ENCODE measurements at places on chromosomes 12 and 14.

- DNase-seq = no peak
Observed at GRCh38 chr12:2343681-2344080, 290.9 kb downstream of the CACNA1C start.

DNA sequence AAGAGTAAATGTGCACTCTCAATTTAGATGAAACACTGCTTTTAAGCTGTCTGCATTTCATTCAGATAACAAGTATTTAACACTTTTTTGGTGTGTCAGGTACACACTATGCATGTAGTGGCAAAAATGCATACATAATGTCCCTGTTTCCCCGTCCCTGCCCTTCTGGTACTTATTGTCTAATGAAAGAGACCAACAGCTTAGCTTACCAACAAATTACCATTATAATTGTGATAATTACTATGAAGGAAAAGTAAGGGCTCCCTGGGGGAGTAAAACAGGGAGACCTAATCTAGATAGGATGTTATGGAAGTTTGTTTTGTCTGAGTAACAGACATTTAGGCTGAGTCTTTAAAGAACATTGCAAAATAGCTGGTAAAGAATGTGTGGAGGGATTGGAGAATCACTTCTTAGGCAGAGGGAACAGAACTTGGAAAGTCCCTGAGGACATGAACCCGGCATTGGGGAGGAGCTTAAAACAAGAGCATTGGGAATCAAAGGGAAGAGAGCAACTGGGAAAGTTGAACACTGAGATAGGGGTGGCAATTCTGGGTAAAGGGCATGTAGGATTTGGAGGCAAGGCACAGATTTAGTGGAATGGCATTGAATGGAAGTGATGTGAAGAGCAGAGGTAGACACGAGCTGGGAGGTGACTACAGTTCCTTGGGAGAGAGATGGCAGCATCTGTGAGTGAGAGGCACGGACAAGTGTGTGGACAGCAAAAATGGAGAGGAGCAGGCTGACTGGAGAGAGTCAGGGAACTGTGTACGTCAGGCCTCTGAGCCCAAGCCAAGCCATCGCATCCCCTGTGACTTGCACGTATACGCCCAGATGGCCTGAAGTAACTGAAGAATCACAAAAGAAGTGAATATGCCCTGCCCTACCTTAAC lies 181.6 kb downstream of the GRIP1 start:
- no peak for DNase-seq

- no peak for DNase-seq
Observed at GRCh38 chr12:115752156-115752555, 525.3 kb downstream of the MED13L start.

GRCh38 chr14:73223049-73223448 lies 14.3 kb upstream of the PAPLN start:
- no peak for DNase-seq

DNA sequence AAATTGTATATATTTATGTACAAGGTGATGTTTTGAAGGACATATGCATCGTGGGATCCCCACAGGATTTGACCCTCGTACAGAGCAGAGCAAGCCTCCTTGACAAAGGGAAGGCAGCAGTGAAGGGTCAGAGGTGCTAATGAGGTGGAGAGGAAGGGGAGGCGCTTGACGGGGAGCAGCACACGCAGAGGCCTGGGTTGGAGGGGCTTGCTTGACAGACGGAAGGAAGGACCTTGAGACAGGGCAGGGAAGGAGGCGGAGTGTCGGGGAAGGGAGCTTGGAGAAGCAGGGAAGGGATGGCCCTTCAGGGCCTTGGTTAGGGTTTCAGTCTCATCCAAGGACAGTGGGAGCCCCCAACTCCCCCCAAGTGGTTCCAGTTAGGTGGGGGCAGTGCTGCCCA lies 52.6 kb downstream of the ZNF664 start:
- DNase-seq = no peak

GRCh38 chr12:38162013-38162412 lies 154.6 kb upstream of the ALG10B start:
- no peak for DNase-seq

GRCh38 chr14:68551045-68551683 lies 241.7 kb downstream of the ZFP36L1 start:
- no peak for DNase-seq

GRCh38 chr14:58946431-58946830 lies 242.0 kb upstream of the DAAM1 start:
- no peak for DNase-seq

- no peak for DNase-seq
Observed at GRCh38 chr14:36661506-36662257, at the start of gene PAX9. Gene PAX9, plus strand, starts transcription at chr14:36661860. Its CDS starts 230 bp downstream, at chr14:36662090.

DNA sequence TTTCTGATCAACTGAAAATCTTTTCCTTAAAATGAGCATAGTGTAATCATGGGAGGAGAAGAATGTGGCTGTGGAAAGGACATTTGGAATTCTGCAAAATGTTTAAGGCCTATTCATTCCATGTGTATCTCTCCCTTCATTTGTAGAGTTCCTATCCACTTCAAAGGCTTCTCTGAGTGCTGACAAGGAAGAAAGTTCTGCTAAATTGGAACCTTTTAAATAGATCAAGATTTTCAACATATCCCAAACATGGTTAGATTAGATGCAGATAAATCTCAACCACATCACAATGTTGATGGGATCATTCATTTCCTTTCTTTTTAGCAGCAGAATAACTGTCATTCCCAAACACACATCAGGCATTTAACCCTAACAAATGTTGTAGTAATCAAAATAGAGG lies 28.4 kb upstream of the SIX1 start:
- DNase-seq = no peak

- DNase-seq = no peak
Observed at GRCh38 chr12:12606781-12607589, 4.7 kb upstream of the CREBL2 start.

- DNase-seq = no peak
Observed at GRCh38 chr12:122873540-122873939, 22.4 kb downstream of the VPS37B start.

- no peak for DNase-seq
Observed at GRCh38 chr12:19082365-19082911, 47.1 kb upstream of the PLEKHA5 start.

- DNase-seq = no peak
Observed at GRCh38 chr14:88251650-88252049, 71.4 kb downstream of the KCNK10 start.

GRCh38 chr14:20686386-20687143 lies 2.0 kb upstream of the ANG start:
- no peak for DNase-seq

- DNase-seq = no peak
Observed at GRCh38 chr14:71119832-71120231, 212.6 kb downstream of the PCNX1 start.

- no peak for DNase-seq
Observed at GRCh38 chr12:64669270-64669842, 59.1 kb downstream of the RASSF3 start.

GRCh38 chr12:98873776-98874175 lies 228.7 kb downstream of the APAF1 start:
- no peak for DNase-seq

DNA sequence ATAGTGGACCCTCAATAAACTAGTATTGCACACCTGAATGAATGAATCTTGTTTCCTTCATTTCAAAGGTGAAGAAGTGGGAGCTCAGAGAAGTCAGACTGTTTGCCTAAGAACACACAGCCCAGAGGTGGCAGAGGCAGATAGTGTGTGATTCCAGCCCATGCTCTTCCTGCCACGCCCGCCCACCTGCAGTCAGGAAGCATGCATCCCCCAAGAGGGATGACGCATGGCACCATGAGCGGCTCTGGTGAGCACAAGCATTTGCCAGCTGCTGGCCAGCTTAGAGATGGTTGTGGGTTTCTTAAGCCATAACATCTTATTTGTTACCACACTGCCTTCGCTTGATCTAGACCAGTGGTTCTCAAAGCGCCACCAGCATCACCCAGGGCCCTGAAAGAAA lies 133.8 kb downstream of the RIMBP2 start:
- DNase-seq = no peak

DNA sequence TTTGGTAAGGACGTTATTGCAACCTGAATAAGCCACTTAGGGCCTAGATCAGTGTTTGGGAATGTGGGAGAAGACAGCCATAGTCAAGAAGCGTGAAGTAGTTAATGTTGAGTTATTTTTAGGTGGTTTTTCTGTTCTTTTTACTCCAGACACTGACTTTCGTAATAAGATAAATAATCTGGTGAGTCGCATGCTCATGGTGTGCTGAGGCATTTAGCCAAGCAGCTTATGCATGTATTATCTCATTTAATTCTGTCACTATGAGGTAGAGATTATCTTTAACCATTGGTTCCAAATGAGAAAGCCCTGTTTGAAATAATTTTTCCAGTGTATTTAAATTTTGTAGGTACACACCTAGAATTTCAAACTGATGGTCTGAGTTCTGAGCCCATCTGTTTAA lies 67.3 kb downstream of the RCOR1 start:
- no peak for DNase-seq

- DNase-seq = no peak
Observed at GRCh38 chr14:60812987-60813386, 78.4 kb downstream of the MNAT1 start.

DNA sequence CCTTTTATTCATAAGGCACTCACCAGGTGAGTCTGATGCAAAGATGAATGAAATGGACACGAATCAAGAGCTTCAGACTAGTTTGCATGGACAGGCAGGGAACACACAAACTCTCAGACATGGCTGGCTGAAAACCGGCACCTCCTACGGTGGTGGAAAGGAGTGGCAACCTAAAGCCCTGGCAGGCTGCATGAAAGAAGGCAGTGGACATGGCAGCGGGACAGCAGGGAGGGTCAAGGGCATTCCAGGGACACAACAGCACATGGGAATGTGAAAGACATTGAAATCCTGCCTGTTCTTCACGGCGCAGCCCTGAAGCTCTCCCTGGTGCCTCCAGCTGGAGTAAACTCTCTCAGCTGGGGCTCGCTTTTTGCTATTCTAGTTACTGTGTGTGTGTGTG lies 16.6 kb upstream of the LRTM2 start:
- no peak for DNase-seq

DNA sequence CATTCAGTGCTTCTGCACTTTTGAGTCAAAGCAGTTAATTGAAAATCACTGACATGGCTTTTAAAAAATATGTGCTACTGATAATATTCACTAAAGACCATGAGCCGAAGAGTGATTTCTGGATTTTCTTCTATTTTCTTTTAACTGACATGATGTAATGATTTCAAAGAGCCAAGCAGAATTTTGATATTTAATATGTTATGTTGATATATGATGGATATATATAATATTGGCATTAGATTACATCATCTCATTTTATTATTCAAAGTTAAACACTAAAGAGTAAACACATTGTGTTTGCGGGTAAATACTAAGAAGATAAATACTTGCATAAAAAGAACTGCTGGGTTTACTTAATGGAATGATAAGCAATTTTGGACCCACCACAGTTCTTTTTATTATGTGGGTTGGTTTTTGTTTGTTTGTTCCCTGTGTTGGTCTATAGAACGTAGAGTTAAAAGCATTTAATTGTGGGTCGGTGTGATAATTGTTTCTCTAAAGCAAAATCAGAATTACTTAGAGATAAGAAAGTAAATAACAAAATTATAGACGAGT lies 692 bp downstream of the SPIC start:
- no peak for DNase-seq

DNA sequence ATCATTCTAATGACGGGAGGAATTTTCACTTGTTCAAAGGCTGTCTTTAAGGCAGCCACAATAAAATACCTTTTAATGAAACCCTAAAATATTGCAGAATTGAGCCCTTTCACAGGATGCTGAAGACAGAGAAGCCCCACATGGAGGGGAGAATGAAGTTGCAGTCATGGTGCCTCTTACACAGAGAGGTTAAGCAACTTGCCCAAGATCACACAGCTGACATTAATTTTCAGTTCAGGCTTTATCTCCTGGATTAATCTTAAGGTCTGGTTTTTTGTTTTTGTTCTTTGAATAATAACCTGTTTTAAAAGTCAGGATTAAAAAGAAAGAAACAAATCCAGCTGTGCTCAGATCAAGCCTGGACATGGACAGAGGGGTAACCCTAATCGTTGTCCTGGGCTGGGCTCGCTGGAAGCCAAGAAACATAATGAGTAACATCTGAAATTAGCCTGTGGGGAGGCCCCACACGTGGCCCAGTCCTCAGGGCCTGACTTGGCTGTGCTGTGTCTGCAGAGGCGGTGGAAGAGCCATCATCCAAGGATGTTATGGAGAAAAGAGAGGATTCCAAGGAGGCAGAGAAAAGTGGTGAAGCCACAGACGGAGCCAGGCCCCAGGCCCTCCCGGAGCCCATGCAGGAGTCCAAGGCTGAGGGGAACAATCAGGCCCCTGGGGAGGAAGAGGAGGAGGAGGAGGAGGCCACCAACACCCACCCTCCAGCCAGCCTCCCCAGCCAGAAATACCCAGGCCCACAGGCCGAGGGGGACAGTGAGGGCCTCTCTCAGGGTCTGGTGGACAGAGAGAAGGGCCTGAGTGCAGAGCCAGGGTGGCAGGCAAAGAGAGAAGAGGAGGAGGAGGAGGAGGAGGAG lies 8.0 kb downstream of the CHGA start:
- no peak for DNase-seq

- no peak for DNase-seq
Observed at GRCh38 chr14:27730204-27730603, 1036.4 kb upstream of the FOXG1 start.

- DNase-seq = no peak
Observed at GRCh38 chr14:30999038-30999773, 26.2 kb upstream of the AP4S1 start.

- no peak for DNase-seq
Observed at GRCh38 chr12:79688376-79689060, 2.2 kb downstream of the PAWR start.

- DNase-seq = no peak
Observed at GRCh38 chr14:68466491-68466977, 326.3 kb downstream of the ZFP36L1 start.

DNA sequence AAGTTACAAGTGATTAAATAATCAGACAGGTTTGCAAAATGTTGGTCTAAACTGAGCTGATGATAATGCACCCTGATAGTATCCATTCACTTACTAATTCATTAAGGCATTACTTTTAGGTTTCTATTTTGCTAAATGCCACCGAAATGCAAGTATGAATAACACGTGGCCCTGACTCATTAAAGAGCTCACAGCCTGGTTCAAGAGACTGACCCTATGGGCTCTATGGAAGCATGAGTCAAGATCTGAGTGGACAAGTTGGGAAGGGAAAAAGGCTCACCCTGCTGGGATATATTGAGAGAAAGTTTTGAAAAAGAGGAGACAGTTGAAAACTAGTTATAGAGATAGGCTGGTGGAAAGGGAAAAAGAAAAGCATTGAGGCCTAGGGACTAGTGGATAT lies 14.8 kb upstream of the LRRC9 start:
- no peak for DNase-seq

DNA sequence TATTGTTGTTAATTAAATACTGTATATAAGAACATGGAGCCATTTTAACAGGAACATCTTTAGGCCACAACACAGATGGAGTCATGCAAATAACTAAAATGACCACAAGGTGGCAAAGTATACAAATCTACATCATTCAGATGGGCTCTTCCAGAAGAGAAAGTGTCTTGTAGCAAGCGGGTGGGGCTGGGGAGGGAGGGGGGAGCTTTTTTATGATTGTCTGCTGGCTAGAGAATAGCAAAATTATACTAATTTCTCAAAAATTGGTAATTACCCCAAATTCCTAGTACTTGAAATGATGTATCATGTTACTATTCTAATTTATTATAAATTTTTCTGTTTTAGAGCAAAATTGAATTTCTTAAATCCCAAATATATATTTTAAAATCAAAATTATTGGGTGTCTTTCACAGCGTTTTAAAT lies 378.7 kb downstream of the PRKD1 start:
- DNase-seq = no peak

- no peak for DNase-seq
Observed at GRCh38 chr12:127650626-127651025, 616.3 kb upstream of the TMEM132C start.

- no peak for DNase-seq
Observed at GRCh38 chr12:43237238-43237879, 314.6 kb downstream of the ADAMTS20 start.

- no peak for DNase-seq
Observed at GRCh38 chr14:74754899-74755298, 8.2 kb upstream of the YLPM1 start.

All from stimulated activated CD8-positive, alpha-beta memory T cell treated with anti-CD3 and anti-CD28 coated beads, Interleukin-7, amount 100 ng/mL, for 24 hours (primary cell).